H9 (cell line): ENCODE measurements at places on chromosomes 5 and 9. TPM values are rescaled to one million over a fixed set of nuclear protein-coding genes. Genes with fewer than 3 reads are reported as not detected.

The CDC25C gene
- 19.9 and 22.8 TPM in 2 replicates for total RNA-seq

The ELOVL7 gene
- 2.5 and 2.7 TPM in 2 replicates for total RNA-seq

The C9orf153 gene
- 0.17 TPM in 1 of 2 replicates, not detected in the other for total RNA-seq

The TMEM252 gene
- not detected in 2 replicates for total RNA-seq

The PCDHGB6 gene
- total RNA-seq: 5.5 and 6.0 TPM in 2 replicates

The NFX1 gene
- total RNA-seq: 35.1 and 36.3 TPM in 2 replicates

- no peak for DNase-seq
Measured at GRCh38 chr5:150905312-150905683, 518 bp upstream of the ZNF300 start.

- DNase-seq: no peak
Measured at GRCh38 chr5:97874491-97874890, 691.4 kb upstream of the RIOK2 start.

DNA sequence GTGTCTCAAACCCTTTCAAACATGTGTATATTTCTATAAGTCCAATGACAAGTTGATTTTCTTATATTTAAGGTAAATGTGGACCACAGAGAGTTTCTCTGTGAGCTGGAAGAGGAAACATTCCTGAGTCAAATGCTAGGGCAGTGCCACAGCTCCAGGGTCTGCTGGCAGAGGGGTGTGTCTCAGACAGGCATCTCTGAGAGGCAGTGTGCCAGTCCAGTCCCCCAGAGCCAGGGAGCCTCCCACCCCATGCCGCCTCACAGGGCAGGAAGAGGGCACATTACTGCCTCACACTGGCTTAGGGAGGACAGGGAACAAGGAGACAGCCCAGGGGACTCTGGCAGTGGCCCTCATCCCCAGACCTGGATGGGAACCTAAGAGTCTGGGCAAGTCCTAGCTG is 120.2 kb downstream of the TENT4A start:
- DNase-seq: no peak

GRCh38 chr5:115842089-115842935 is 577 bp downstream of the AP3S1 start:
- DNase-seq: no peak

- DNase-seq: no peak
Measured at GRCh38 chr9:112496074-112496722, 9.6 kb downstream of the KIAA1958 start.

GRCh38 chr5:77867914-77868313 is 91.8 kb upstream of the TBCA start:
- DNase-seq: no peak

DNA sequence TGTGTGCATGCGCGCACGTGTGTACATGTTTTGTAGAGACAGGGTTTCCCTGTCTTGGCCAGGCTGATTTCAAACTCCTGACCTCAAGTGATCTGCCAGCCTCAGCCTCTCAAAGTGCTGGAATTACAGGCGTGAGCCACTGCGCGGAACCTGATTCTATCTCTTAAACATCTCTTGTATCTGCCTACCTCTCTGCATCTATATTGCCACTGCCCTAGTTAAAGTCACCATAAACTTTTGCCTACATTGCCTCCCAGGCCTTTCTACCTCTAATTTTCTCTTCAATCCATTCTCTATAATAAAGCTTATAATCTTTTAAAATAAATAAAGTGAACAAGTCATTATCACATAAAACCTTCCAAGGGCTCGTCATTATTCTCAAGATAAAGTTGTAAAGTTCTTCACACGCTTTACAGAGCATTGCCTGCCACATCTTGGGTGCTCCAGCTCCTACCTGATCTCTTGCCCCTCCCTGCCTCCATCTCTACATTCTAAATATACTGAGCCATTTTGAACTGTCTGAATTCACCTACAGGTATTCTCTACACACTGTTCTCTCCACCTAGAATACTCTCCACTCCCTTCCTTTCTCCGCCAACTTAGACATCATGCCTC is 15.0 kb downstream of the TRPM6 start:
- DNase-seq: no peak
